ENCODE measurements at places on chromosomes 6 and 20.

DNA sequence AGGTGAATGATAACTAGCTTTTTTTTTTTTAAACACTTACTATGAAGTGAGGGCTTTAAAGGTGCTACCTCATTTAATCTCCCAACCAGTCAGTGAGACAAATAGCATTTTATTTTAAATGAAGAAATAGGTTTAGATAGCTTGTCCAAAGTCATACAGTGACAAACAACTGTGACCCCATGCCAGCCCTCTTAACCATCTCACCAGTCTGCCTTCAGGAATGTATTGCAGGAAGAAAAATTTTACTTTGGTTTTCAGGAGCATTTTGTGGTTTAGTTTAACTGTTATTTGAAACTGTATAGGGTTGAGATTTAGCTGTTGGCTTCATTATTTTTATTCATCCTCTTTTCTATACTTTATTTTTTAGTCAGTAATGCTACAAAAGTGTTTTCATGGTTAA, 18.6 kb downstream of the DSE start:
- DNase-seq = no peak

DNA sequence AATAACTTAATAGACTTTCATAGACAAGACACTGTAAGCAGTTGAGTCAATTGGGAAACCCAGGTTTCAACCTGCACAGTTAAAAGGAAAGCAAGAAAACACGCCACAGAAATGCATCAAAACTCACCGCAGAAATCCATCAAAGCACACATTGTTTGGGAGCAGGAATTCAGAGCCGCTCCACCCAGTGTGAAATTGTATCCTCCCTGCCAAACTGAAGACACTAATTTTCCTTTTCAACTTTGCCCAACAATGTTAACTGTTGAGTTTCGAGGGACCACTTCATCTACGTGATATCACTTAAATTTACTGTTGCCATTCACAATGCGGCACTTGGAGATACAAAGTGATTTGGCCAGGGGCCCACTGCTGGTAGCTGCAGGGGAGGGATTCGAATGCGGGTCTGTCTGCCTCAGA, 92.7 kb downstream of the DACT2 start:
- no peak for DNase-seq

DNA sequence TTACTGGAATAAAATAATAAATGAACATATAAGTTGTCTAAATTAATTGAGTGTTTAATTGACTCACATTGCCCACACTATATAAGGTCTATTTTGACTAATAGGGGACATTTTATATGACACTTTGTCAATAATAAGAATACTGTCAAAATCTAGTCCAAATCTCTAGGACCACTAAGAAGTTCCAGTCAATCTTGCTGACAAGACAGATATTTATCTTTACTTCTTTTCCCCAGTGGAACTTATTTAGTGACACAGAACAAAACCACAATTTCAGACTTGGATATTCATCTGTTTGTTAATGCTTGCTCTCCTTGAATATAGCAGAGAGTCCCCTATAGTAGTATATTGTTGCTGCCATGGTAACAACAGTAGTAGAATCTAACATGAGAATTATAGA, 954.6 kb upstream of the MANEA start:
- no peak for DNase-seq

GRCh38 chr6:78505178-78505577, 362.2 kb upstream of the IRAK1BP1 start:
- no peak for DNase-seq

GRCh38 chr20:5840411-5841002, 90.3 kb downstream of the SHLD1 start:
- no peak for DNase-seq

- DNase-seq = no peak
Measured at GRCh38 chr6:158369241-158369640, 57.0 kb downstream of the TULP4 start.

DNA sequence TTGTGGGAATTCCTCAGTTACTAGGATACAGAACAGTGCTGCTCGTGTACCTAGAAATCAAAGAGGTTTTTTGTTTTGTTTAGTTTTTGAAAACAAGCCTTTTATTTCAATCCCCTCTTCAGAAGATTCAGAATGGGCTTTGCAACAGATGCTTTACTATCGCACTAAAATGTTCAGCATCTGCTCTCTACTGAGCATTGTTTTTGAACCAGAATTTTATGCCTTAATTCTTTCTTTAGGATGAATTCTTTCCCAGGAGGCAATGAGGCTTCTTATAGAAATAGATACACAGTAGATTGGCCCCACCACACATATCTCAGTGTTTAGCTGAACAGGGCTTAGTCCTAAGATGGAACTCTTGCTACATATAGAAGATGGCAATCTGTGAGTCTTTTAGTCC, 95.9 kb upstream of the SPACA1 start:
- no peak for DNase-seq

DNA sequence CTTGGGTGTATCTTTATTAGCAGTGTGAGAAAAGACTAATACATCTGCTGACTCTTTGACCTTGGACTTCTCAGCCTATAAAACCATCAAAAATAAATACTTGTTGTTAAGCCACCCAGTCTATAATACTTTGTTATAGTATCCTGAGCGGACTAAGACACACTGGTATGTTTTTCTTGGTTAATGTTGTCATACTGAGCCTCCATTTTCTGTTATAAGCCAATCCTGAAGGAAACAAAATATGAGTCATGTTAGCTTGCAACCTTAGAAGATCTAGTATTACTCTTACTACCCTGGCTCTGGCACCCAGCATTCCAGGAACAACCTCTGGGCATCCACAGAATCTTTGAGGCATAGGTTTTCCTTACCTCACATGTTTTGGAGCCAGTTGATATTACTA, 307.2 kb downstream of the FRK start:
- DNase-seq = no peak

DNA sequence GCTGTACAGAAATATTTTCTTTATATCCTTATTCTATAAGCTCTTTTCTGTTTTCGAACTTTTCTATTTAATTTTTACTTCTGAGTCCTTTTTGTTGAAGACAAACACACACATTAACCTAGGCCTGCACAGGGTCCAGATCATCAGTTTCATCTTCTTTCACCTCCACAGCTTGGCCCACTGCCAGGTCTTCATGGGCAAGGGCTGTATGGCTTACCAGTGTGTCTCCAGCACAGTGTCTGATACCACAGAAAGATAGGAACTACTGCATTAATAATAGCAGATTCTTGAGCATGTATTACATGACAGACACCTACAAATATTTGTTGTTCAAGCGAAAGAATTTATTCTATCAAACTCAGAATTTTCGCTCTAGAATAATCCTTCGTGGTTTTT, 24.4 kb downstream of the QKI start:
- no peak for DNase-seq

Measured in stimulated activated naive CD4-positive, alpha-beta T cell treated with Interleukin-2 at 50 U/mL for 16 hours (primary cell).